GDM1 (cell line): ENCODE measurements at places on chromosomes 2 and 18.

- DNase-seq = no peak
Observed at GRCh38 chr2:42770288-42771131, 6.6 kb upstream of the OXER1 start.

- DNase-seq = no peak
Observed at GRCh38 chr2:172735582-172736423, at the start of gene RAPGEF4. RAPGEF4 (plus strand) TSS chr2:172735845; CDS start chr2:172735984, 139 bp downstream.

DNA sequence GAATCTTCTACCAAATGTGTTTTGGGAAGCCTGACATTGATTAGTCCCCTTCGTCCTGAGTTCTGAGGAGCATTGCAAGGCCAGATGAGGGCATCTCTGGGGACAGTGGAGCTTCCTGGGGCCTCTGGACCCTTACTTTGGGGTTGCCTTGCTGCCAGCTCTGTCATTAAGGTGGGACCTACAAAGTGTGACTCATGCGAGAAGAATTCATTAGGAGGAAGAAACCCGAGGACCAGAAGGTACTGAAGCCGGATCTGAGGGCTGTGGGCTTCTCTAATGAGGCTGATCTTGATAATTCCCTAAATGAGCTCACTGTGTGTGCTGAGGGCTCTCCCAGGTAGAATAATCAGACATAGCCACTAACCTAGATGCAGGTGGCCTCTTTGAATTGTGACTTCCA is 695 bp upstream of the SCYGR2 start:
- DNase-seq = no peak

- no peak for DNase-seq
Observed at GRCh38 chr2:63425606-63426005, 162.7 kb downstream of the WDPCP start.

DNA sequence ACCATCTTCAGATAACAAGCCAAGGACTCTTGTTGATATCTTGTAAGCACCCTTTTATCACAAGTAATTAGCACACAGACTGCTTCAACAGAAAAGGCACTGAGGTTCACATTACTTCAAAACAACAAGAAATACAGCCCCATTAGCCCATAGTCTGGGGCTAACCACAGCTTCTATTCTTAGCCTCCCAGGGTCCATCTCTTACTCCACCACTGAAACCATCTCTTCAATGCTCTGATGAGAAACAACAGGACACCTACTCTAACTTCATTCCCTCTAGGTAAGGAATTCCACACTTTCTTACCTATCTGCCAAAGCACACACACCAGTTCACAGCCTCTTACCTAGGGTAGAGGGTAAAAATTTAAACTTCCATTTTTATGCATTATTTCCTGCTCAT is 26.4 kb upstream of the CYTIP start:
- DNase-seq = no peak

GRCh38 chr2:20916604-20917286 is 93.8 kb upstream of the LDAH start:
- DNase-seq = no peak

GRCh38 chr2:139477618-139478017 is 697.4 kb upstream of the NXPH2 start:
- DNase-seq = no peak

DNA sequence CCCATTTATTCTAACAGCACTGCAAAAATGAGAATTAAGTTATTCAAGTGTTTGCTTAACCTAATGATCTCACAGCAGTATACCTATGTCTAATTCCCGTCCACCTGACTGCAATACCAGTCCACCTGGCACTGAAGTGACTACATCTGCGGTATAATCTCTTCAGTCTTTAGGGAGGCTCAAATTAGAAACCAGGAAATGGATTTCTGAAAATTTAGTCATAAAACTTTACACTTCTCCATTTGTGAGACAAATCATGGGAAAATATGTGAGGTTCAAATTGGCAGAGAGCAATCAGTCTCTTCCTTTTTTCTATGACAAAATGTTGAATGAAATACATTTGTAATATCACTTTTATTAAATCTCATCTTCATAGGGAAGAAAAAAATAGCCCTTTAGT is 33.0 kb downstream of the FTCDNL1 start:
- DNase-seq = no peak

- DNase-seq = no peak
Observed at GRCh38 chr2:125684932-125685331, 971.0 kb upstream of the GYPC start.

DNA sequence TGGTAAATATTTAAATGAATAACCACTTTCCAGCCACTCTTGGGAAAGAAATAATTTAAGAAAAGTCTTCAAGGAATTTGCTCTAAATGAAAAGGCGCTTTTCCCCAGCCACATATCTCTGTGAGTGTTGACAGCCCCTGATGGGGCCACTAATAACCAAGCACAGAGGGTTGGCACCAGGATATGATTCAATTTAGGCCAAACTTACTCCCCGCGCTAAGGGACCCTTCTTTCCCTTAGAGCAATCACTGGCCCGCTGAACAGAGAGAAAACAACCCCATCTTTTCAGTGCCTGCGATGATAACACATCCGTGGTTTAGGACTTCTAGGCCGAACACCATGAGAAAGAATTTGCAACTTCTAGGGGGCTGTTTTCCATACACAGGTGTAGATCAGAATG is 310.8 kb downstream of the EIPR1 start:
- DNase-seq = no peak

DNA sequence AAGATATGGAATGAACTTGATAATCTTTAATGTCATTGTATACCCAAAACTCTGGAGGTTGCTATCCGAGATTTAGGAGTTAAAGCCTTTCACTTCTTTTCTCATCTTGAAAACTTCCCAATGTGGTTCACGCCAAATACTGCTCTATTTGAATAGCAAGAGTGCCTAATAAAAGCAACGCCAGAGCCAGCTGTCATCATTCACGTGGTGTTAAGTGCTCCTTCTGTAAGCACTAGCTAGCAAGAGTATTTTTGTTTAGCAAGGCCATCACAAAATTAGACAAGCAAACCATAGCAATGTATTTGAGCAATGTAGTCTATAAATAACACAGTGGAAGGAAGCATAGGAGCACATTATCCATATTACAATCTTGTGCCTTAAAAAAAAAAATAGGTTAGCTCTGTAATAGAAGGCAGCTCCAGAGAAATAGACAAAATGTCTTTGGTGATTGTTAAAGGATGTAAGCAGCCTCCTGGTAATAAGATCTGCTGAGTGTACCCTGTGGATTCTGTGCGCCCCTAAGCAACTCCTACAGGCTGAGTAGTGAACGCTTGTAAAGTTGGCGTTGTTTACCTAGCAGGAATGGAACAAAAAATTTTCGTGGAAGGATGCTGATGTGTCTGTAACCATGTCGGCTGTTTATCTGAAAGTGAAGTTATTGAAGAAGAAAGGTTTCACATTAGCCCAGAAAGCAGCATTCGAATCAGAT is 518.0 kb downstream of the CNTNAP5 start:
- no peak for DNase-seq
